ENCODE measurements at places on chromosomes 4 and X.

GRCh38 chr4:122747883-122748282 is 15.4 kb downstream of the BBS12 start:
- DNase-seq = no peak

GRCh38 chr4:40317916-40318658 is 17.0 kb upstream of the CHRNA9 start:
- no peak for DNase-seq

GRCh38 chr4:147980586-147980985 is 248.7 kb downstream of the ARHGAP10 start:
- DNase-seq = no peak

GRCh38 chrX:95919605-95920004 is 765.0 kb upstream of the DIAPH2 start:
- DNase-seq = no peak
